ENCODE measurements at places on chromosomes 11 and 22.
A peak's percentile ranks its signal among the peaks of the same experiment; 100 is the strongest.

GRCh38 chr11:10310301-10310841, 5.5 kb downstream of the ADM start:
- no peak for DNase-seq

DNA sequence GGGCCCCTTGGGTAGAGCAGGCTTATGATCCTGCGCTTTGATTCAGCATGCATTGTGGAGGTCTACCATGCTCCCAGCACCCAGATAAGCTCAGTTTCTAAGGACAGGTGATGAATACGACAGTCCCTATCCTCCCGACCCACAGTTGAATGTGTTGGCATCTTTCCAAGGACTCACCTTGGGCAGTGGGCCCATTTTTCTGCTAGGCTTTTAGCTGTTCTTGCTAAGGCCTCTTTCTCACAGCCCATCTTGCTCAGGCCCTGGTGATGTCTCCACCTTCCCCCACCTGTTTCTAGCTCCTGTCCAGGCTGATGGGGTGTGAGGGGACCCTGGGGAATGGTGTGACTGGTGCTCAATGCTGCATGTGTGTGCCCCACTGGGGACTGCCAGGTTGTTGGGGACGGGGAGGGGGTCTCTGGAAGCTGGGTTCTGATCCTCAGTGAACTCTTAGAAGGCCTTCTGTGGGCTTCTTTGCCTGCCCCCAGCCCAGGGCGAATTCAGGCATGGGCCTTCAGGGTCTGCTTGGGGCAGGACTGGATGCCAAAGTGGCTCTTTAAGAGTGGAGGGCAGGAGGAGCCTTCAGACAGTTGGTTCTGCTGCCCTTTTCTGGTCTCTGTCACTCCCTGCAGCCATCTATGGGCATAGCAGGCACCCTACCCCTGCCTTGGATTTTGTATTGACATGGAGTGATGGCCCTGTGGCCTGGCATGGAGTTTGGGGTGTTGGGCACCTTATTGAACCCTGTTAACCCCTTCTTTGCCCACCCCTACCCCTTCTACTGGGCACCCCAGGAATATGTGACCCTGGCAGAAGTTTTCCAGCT, 33.1 kb downstream of the PHLDB1 start:
- DNase-seq, result no peak

GRCh38 chr11:10942620-10943019, 84.8 kb upstream of the ZBED5 start:
- no peak for DNase-seq

GRCh38 chr11:134657631-134658030, 245.6 kb upstream of the B3GAT1 start:
- DNase-seq, result no peak

DNA sequence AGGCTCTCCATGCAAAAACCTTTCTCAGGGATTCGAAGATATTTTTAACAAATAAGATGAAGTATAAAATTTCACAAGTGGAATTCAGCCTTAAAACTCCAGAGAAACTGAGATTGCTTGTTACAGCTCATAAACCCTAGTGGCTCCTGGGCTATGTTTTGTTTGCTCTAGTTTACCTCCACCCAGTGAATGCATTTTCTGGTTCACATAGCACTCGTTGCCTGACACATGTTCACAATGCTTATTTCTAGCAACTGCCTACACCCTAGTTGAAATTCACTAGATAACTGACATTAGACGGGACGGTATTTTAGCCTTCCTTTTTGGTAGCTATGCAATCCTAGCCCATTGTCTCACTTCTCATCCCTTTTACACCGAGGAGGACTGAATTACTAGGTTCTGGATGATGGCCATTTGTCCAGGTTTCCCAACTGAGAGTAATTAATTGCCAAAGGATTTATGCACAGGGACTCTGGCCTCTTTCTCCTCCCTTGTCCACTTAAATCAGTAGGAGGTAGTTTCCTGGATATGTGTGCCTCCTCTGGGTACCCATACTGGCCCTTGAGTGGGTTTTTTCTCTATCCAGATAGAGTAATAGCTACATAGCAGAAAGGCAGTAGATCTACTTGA, 951.6 kb downstream of the DLG2 start:
- no peak for DNase-seq

- peak; percentile 79 for DNase-seq
Measured at GRCh38 chr22:38056969-38057891, at the start of gene PICK1. PICK1 (plus strand) TSS chr22:38057404; CDS start chr22:38057810, 406 bp downstream.

DNA sequence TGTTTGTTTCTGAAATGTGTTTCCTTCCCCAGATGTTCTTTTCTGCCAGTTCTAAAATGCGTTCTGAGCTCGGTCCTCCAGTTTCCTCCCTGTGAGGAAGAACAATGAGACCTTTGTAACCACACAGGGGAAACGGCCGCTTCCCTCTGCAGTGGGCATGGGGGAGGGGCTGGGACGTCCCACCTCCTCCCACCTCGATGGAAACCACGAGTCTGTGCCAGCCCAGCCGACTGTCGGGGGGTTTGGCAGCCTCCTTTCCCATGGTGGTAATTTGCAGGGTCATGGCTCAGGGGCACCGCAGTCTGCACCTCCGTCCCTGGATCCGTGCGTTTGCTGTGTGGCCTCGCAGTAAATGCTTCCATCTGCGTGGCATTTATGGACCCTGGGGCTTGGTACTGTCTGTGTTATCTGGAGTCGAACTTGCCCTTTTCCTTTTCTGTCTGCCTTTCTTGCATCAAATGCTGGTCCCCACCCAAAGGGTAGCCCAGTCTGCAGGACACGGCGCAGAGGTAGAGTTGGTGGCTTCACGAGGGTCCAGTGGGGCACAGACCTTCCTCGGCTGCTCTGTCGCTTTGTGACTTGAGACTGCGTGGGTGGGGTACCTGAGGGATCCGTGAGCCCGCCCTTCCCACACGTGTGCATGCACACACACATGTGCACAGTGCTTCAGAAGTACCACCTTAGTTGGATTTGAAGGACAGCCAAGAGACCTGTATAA, 16.1 kb downstream of the LRP5 start:
- DNase-seq, result no peak

GRCh38 chr11:61109671-61110070, 7.4 kb downstream of the CD5 start:
- DNase-seq, result no peak

GRCh38 chr22:47114813-47115517, 352.5 kb downstream of the TBC1D22A start:
- no peak for DNase-seq

GRCh38 chr11:61264371-61264770, 23.4 kb downstream of the PGA5 start:
- no peak for DNase-seq

- no peak for DNase-seq
Measured at GRCh38 chr22:24865508-24865907, 59.5 kb downstream of the SGSM1 start.

DNA sequence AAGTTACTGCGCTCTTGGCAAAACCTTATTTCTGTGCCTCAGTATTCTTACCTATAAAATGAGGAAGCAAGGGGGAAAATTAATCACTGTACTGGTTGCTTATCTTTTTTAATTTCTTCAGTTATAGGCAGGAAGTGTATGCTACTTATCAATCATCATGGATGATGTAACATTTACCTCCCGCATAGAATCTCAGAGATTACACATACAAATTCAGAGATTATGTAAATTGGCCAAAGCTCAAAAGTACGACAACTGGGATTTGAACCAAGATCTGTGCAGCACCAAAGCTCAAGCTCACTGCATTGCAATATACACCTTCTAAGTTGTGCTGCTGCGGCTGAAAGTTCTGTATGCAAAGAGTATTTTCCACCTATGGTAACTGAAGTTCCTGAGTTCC, 83.0 kb downstream of the PDHX start:
- DNase-seq, result no peak

DNA sequence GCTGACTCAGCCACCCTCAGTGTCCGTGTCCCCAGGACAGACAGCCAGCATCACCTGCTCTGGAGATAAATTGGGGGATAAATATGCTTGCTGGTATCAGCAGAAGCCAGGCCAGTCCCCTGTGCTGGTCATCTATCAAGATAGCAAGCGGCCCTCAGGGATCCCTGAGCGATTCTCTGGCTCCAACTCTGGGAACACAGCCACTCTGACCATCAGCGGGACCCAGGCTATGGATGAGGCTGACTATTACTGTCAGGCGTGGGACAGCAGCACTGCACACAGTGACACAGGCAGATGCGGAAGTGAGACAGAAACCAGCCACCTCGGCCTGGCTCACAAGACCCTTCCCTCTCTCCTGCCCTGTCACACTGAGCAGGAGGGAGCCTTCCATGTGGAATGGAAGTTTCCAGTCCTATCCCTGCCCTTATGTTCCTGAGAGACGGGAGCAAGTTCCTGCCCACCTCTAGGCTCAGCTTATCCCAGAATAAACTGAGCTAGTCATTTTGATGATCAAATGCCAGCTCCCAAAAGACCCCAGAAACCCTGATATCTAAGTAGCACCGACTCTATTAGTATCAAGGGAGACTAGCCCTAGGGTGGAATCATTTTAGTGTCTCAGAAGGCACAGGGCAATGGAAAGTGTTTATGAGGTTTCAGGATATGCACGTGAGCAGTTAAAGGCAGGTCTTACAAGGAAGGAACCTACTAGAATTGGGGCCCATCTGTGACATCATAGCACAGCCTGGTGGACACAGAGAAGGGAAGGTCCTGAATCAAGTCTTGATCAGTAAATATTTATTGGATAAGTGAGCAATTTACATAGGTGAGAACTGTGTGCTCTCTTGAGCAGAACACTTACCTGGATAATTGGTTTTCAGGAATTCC, 6.3 kb upstream of the IGLL5 start:
- no peak for DNase-seq

DNA sequence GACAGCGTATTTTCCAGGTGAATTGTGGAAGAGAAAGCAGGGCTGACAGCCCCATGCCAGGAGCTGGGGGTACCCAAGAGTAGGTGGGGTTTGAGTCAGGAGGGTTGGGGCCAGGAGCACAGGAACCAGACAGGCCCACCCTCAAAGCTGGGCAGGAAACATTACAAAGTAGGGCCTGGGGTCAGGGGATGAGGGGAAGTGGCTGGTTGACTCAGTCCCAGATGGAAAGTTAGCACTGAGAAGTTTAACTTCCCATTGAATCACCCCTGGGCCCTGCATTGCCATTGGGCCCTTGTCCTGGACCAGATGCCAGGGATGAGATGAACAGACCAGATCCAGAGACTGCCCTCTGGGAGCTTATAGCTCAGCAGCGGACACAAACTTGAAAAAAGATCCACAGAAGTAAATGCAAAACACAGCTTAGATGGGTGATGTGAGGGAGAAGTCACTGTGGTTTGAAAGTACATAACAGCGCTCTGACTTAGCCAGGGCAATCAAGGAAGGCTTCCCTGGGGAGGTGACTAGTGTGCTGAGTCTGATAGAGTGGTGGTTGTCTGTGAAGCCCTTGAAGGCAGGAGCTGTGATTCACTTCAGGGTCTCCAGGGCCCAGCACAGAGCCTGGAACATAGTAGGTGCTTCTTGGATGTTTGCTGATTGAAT, 2.2 kb downstream of the MAFF start:
- no peak for DNase-seq

GRCh38 chr11:105296386-105296785, 156.8 kb upstream of the CARD18 start:
- no peak for DNase-seq

DNA sequence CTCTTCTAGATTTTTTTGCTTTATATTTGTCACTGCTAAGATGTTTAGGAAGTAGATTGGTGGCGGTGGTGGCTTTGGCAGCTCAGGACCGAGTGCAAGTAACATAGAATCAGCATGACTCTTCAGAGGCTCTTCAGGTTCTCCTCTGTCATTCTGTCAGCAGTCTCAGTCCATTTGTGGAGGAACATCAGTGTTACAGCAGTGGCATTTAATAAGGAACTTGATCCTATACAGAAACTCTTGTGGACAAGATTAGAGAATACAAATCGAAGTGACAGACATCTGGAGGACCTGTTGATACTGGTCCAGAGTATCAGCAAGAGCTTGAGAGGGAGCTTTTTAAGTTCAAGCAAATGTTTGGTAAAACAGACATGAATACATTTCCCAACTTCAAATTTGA, 82.2 kb upstream of the GNAZ start:
- DNase-seq, result no peak

DNA sequence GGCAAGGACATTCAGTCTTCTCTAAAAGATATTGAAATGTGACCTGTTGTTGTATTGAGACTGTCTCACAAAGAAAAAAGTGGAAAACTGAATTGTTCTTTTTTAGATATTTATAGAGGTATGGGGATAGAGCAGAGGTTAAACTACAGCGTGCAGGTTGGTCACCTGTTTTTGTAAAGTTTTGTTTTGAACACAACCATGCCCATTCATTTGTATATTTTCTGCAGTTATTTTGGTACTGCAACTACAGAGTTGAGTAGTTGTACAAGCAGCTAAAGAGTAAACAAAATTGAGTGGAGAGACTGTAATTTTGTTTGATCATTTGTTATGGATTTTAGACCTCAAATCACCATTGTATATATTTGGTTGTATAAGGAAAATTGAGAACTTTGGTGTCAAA, 11.3 kb downstream of the EED start:
- no peak for DNase-seq

All from naive thymus-derived CD8-positive, alpha-beta T cell (primary cell).